Astrocyte of the hippocampus (primary cell): ENCODE measurements at places on chromosomes 3 and 15.
A peak's percentile ranks its signal among the peaks of the same experiment; 100 is the strongest.

DNA sequence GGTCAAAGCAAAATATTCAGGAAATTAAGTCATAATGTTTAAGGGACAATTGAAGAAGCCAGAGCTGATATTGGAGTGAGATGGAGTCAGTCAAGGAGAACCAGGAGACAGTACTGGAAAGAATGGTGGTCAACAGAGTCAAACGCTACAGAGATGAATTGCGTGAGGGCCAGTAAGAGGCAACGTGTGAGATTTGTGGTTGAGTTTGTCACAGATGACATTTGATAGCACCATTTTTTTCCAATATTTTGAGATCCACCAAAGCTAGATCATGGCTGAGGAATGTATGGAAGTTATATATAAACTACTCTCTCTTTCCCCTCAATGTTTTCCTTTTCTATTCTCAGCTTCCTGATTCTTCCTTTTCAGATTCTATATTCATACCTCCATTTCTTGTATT, 375.1 kb upstream of the ROBO2 start:
- DNase-seq = no peak

GRCh38 chr3:47394140-47394870, 13.5 kb downstream of the PTPN23 start:
- DNase-seq = peak; percentile 29

- DNase-seq = no peak
Observed at GRCh38 chr3:156273111-156273694, 152.8 kb downstream of the KCNAB1 start.

GRCh38 chr15:52441841-52442240, 86.8 kb downstream of the MYO5A start:
- DNase-seq = peak; percentile 44

DNA sequence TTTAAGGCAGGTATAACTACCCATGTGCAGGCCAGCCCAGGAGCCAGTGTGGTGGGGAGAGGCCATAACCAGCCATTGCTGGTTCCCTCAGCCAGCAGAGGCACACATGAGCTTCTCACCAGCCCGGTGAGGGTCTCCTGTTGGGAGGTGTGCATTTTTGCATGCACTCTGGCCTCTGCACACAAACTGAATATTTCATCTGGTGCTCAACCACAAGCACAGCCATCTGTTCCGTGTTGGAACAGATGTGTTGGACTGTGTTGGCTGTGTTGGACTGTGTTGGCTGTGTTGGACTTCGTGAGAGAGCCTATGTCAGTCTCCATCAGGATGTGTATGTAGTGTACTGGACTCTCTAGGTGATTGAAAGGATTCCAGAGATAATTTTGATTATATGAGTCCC, 67.2 kb downstream of the RPL39L start:
- no peak for DNase-seq

DNA sequence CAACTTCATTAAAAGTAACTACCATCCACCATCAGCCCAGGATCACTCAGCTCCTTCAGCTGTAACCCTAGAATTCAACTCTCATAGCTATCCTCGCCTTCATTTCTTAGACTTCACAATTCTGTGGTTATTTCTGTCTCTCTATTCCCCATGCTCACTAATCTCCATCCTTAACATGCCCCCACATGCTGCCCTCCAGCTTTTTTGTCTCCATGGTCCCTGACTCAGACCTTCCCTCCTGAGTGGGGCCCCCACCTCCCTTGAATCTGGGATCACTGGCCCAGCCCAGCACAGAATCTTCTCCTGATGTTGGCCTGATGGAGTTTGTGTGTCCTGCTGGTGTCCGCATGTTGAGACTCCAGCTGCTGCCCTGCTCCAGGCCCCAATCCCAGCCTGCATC, 41.7 kb downstream of the CHST14 start:
- DNase-seq = no peak

DNA sequence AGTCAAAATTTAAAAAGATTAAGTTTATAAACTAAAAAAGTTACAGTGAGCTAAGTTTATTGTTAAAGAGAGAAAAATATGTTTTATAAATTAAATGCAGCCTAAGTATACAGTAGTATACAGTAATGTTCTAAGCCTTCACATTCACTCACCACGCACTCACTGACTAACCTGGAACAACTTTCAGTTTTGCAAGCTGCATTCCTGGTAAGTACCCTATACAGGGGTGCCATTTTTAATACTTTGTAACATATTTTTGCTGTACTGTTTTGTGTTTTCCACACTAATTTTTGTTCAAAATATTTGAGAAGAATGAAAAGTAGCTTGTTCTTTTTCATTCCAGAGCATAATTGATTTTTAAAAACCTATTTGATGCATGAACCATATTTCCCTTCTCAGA, 524.9 kb downstream of the RBMS3 start:
- no peak for DNase-seq

GRCh38 chr3:96977671-96978070, 163.3 kb downstream of the EPHA6 start:
- DNase-seq = no peak

GRCh38 chr3:12472796-12473195, 11.5 kb upstream of the TSEN2 start:
- no peak for DNase-seq

GRCh38 chr3:54123776-54124196, 1.4 kb downstream of the CACNA2D3 start:
- DNase-seq = peak; percentile 12

GRCh38 chr3:12328132-12328836, 39.4 kb downstream of the PPARG start:
- no peak for DNase-seq

DNA sequence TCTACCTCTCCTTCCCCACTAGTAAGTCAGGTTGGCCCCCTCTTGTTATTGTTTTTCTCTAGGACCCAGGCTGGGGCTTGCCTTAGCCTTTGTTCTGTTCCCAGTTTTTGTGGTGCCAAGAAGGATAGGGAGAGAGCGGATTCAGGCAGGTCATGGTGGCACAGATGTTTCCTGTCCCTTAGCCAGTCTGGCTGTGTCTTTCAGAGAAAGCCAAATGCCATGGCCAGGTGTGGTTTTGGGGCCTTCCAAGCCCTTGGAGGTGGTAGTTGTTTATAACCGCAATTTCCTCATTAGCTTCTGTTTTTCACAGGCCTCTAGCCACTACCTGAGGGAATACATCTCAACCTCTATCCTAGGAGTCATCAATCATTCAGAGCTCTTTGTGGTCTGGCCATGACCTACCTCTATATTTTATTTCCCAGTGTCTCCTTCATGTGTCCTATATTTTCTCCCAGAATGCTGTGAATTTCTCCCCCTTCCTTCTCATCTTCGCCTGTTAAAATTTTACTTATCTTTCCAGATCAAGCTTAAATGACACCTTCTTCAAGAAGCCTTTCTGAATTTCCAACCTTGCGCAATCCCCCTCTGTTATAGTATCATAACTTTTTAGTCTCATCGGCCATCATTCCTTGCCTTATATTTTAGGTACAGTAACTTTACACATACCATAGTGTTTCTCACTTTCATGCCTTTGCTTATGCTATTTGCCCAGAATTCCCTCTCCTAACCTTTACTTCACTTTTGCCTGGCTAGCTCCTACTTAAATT, 38.2 kb downstream of the TIMP4 start:
- DNase-seq = no peak

DNA sequence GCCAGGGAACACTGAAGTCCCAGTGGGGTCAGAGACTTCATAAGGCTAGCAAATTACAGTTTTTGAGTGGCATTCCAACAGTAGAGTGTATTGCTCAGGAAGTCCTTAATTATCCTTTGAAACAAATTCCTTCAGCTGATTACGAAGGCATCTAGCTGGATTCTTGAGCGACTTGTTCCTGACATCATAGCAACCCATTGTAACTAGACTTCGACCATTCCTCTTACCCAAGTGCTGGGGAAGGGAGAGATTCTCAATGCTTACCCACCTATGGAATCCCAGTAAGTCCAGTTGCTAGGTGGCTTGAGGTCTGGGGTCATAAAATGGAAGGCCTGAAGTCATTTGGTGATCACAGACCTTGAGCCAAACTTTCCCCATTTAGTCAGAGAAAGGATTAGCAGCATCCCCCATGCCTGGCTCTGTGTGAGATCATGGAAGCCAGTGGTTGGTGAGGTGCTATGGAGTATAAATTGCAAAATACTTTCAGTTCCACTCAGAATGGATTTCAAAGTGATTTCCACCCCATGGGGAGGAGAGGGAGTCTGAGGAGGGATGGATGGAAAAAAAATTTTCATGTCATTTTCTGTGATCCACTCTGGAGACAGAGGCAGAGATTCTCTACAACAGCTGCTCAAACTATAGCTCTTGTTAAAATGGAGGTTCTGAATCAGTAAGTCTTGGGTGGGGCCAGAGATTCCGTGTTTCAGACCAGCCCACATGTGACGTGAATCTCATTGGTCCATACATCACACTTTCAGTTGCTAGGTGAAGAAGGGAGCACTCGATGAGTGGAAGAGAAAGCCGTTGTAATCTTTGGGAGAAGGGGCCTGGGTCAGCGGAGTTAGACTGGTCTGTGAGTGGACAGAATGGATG, 45.7 kb downstream of the CD86 start:
- no peak for DNase-seq

GRCh38 chr3:180421721-180422120, 180.2 kb upstream of the TTC14 start:
- DNase-seq = no peak

GRCh38 chr3:114872050-114872449, 275.0 kb downstream of the ZBTB20 start:
- DNase-seq = no peak

- DNase-seq = peak; percentile 4
Observed at GRCh38 chr3:118833075-118833474, 201.6 kb downstream of the IGSF11 start.

- DNase-seq = no peak
Observed at GRCh38 chr3:106881186-106881585, 496.1 kb upstream of the CCDC54 start.

DNA sequence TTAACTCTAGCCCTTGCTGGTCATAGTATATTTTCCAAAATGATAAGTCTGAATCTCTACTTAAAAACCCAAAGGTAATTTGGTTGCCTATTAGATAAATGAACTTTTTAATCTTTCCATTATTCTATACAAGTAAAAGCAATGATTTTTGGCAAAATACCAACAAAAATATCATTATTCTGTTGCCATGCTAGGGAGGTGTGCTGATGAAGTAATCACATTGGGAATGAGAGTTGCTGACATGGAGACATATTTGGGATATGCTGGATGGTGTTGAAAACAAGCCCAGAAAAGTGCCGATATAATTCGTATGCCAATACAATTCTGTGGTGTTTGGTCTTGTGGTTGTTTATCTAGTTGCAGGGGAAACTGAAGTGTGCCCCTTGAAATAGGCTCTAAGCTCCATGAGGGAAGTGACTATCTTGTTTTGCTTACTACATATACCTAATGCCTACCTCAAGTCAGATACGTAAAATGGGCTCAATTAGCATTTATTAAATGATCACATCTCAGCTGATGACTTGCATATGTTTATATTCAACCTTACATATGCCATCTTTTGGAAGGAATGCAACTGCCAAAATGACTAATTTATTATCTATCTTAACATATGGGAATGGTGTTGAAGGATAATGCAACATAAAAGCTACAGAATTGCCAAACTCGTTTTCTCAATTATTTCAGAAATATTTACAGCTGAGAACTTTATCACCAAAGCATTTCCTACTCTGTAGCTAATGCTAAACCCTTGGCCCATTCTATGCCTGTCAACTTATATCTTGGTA, 5.8 kb downstream of the TOPBP1 start:
- no peak for DNase-seq

GRCh38 chr15:66938114-66938830, 127.1 kb upstream of the SMAD3 start:
- DNase-seq = no peak

- DNase-seq = peak; percentile 72
Observed at GRCh38 chr3:79517766-79518413, 249.9 kb downstream of the ROBO1 start.

GRCh38 chr3:44342176-44342790, 3.7 kb downstream of the TCAIM start:
- DNase-seq = peak; percentile 86

GRCh38 chr3:44996556-44996969, 20.5 kb downstream of the EXOSC7 start:
- DNase-seq = no peak

DNA sequence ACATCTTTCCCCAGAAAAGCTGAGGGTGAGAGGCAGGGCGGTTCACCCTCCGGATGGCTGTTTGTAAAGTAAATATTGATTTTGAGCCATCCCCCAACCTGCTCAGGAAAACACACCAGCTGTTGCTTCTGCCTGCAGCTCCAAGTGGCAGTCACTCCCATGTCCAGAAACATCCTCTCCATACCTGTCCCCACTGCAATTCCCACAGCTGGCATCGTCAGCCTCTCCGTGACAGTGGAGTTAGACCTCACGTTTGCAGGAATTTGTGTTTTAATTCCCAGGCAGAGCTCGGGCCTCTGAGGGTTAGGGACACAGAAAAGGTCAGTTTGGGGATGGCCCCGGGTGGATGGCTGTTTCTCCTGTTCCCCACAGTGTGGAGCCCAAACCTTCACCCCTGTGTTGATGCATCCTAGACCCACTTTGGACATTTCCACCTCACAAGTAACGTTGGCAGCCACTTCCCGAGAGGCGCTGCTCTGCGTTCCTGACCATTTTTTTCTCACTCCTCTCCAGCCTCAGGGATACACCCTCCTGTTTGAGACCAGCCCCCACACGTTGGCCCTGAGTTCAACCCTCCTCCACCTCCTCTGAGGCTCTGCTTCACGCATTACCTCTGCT, 11.8 kb upstream of the FAM174B start:
- DNase-seq = no peak

DNA sequence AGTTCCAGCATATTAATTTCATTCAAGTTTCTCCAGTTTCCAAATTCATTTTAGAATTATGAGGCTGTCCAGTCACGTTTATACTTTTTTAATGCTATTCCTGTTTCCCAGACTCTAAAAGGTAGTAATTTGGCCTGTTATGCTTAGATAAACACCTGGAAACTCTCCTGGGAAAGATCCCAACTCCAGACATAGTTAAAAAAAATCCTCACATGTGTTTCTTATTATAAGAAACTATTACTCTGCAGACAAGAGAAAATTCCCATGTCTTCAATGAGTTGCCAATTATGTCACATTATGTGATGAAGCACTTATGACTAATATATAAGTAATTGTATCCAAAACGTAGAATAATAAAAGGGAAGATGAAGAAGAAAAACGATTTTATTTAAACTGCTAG, 137.1 kb upstream of the TMC3 start:
- DNase-seq = no peak

DNA sequence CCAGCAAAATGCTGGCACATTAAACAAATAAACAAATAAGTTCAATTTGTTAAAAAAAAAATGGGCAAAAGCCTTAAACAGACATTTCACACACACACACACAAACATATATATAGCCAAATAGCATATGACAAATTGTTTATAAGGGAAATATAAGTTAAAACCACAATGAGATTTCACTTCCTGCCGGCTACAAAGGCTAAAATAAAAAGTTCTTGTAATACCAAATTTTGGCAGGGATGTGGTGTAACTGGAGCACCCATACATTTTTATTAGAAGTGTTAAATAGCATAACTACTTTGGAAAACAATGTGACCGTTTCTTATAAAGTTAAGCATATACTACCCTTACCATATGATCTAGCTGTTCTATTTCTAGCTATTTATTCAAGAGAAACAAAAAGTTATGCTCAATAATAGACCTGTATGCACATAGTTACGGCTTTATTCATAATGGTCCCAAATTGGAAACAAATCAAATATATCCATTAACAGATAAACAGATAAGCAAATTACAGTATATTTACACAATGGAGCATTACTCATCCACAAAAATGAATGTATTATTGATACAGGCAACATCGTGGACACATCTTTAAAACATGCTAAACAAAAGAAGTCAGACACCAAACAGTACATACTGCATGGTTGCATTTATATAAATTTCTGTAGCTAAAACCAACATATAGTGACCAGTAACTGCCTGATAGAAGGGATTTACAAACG, 93.9 kb downstream of the EOMES start:
- no peak for DNase-seq
